ENCODE measurements at places on chromosomes 2 and 18.

- DNase-seq: no peak
Observed at GRCh38 chr2:55550368-55551102, 31.0 kb downstream of the CFAP36 start.

- no peak for DNase-seq
Observed at GRCh38 chr2:175371378-175371777, 189.9 kb upstream of the ATP5MC3 start.

- no peak for DNase-seq
Observed at GRCh38 chr2:85584354-85584856, at the start of gene VAMP5. TSS of gene VAMP5 (plus strand) at chr2:85584431. CDS start at chr2:85584491, 60 bp downstream.

DNA sequence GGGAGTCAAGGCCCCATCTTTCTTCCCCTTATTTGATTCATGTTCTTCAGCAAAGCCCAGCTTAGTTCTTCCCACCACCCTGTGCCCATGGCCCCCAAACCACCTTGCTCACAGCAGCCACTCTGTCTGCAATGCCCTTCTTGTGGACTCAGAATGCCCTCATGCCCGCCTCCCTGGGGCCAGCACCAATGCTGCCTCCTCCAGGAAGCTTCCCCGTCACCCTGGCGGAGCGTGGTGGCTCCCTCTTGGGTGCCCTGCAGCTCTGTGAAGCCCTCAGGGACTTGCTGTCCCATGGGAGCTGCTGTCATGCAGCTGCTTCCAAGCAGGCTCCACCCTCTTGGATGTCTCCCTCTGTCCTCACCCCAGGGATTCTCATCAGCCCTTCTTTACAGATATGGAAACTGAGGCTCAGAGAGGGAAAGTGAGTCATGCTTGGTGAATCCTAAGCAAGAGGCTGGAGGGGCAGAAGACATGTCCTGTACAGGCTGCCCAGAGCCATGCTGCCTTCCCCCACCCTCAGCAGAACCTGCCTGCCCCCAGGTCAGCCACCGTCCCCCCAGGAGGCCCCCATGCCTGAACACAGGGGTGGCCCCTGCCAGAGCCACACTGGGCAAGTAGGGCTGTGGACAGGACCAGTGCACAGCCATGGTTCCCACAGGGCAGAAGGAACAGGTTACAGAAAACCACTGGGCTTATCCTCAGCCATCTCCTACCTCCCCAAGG, 11.8 kb upstream of the DUSP2 start:
- no peak for DNase-seq

DNA sequence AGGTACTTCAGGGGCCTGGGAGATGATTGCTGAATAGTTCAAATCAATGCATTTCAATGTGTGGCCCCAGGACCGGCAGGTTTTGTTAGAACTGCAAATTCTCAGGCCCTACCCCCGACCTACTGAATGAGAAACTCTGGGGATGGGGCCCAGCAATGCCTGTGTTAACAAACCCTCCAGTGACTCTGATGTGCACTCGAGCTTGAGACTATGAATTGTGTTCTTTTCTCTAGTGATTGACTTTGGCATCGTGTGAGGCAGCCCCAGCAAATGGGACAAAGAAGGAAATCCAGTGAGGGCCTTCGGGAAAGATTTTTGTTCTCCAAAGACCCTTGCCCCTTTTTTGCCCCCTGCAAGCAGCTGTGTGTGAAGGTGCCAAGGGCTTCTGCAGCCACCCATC, 22.4 kb downstream of the ALK start:
- no peak for DNase-seq

DNA sequence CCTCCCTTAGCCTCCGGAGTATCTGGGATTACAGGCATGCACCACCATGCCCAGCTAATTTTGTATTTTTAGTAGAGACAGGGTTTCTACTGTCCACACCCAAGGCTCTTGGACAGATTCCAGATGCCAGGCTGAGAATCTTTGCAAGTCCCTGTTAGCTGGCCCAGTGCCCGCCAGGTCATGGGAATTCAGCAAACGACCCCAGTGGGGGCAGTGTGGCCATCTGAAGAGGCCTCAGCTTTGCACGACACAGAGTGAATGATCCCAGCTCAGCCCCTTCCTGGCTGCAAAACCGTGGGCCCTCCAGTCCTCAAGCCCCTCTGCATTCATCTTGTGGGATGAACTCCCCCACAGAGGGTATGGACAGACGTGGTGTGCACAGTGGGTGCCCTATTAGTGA, 179.5 kb upstream of the ID2 start:
- DNase-seq: no peak

DNA sequence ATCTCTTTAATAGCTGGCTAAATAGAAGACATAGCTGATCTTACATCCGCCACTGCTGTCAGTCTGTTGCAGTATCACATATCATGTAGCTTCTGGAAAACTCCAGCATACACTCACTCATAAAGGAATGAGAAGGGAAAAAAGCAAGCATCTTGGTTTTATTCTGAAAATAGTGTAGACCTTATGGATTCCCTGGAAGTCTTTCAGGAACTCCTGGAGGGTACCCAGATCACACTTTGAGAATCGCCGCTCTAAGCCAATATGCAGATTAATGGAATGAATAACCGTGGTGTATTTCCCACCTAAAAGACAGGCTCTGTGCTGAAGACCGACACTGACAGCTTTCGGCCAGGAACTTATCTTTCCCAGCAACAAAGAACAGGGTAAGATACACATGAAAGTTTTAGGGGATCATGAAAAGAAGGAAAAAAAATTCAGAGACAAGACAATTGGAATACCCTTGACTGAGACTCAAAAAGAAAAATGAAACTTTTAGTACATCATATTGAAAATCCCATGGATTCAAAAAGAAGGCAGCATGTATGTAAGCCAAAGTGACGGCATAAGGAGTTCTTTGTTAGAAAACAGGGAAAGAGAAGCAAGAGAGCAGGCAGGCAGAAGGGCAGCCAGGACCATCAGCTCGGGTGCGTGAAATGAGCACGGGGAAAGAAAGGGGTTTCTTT, 56.4 kb upstream of the SEC11C start:
- no peak for DNase-seq

Data from stimulated activated CD8-positive, alpha-beta memory T cell treated with anti-CD3 and anti-CD28 coated beads, Interleukin-7, amount 100 ng/mL, for 1 hour (primary cell).